ENCODE measurements at places on chromosomes 4 and X.

- no peak for DNase-seq
Observed at GRCh38 chrX:134377537-134377936, 82.4 kb upstream of the HPRT1 start.

- DNase-seq, result no peak
Observed at GRCh38 chr4:175953960-175954521, 111.6 kb upstream of the WDR17 start.

DNA sequence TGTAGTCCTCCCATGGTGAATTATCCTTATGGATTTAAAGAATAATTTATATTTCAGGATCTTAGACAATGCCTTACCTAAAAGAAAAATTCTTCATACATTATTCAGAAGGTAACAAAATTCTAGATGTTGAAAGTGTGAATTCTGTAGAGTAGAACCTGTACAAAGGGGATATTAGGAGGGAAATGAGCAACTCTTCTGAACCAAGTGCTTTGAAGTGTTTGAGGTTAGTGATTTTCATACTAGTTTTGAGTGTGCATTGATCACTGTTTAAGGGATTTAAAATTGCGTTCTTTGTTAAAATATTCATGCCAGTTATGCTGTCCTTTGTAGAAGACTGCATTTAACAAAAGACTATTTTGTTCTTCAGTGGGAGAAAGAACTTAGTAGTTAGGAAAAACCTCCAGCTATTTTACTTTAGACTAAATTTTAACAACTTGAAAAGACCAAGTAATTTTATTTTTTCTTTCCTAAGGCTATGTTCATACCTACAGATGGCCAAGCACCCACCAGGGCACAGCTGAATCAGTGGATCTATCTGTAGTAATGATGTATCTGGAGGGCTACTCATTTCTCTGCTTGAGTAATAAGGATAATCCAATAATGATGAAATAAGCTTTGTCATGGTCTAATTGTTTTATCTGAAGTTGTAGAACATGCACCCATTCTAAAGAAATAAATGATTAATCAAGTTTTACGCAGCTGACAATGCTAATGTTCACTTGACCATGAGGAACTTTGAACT is 134.3 kb upstream of the RPS6KA6 start:
- no peak for DNase-seq

GRCh38 chr4:20268028-20268427 is 16.3 kb downstream of the SLIT2 start:
- DNase-seq, result no peak

DNA sequence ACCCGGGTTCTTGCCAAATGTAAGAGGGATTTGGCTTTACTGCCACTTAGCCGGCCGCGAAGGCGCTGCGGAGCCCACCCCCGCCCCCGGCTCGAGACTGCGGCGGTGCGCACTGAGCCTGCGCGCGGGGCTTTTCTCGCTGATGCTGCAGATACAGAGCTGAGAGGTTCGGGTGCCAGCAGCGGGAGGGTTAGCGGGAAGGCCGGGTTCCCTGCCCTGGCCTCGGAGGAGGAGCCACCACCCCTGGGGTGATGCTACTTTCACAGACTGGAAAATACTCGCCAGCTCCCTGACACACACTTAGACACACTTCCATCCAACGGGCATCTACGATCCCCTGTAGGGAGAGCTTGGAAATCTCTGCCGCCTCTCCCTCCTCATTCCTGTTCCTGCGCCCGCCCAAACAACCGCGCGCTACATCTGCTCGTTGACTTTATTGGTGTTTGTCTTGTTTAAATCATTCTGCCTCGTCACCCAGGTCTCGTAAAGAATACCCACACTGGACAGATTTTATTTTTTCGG is 2.1 kb upstream of the PCDH7 start:
- peak; percentile 65 for DNase-seq

- DNase-seq, result peak; percentile 60
Observed at GRCh38 chr4:81486502-81486901, 14.8 kb upstream of the RASGEF1B start.

- no peak for DNase-seq
Observed at GRCh38 chr4:183499801-183500200, 5.1 kb upstream of the ING2 start.

DNA sequence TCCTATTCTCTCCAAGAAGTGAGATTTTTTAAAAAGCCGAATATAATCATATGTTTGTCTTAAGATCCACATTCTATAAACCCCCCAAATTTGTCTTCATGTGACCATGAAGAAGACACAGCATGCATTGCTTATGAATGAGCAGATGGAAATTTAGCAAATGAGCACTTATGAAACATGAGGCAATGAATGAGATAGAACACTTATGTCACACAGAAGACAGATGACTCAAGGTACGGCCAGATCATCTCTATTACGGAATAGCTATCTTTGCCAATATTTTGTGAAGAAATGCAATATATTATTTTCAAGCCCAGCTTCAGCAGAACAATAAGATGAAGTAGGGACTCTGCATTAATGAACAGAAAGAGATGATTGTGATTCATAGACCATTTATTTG is 21.4 kb downstream of the PHEX start:
- no peak for DNase-seq
